NCI-H2171 treated with DMSO at 0.1 percent for 48 hours (cell line): ENCODE measurements at places on chromosomes 16 and 17.

DNA sequence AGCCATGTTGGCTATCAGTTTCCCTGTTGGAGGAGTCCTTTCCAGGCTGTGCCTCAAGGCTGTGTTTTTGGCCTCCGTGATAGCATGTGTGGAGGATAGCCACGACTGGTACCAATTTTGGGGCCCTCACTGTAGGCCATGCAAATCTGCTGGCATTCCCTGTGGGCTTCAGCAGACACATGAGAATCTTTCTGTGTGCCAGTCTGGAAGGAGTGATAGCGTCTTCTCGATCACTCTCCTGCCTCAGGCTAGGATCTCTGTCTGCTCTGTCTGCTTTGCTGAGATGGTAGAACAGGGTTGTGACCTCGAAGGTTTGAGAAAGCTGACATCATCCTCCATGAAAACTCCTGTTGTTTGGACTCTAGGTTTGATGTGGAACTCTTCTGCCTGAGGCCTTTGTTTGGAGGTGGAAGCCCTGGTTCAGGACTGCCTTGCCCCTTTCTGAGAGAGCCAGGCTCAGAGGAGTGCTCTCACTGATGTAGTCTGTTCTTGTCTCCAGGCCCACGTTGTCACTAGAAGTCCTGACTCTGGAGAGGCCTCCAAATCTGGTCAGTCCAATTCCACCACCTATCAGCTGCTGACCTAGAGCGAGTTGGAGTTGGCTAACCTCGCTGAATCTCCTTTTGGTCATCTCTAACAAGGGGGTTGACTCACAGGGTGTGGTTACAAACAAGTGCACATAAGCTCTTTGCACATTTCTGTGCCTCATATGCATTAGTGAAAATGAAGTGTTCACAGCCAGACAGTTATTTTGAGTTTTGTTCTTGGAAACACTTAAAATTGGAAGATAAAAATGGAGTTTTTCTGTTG, 12.1 kb upstream of the EDC4 start:
- no peak for DNase-seq

GRCh38 chr16:24077292-24077691, 178.8 kb upstream of the CACNG3 start:
- no peak for DNase-seq

- DNase-seq, result no peak
These were observed 4.8 kb upstream of the LASP1NB start for GRCh38 chr17:38920374-38921291.

- DNase-seq, result no peak
These were observed 70.2 kb upstream of the GSG1L start for GRCh38 chr16:28133666-28134065.

- DNase-seq, result no peak
These were observed 223.6 kb downstream of the XYLT1 start for GRCh38 chr16:17246974-17247732.

DNA sequence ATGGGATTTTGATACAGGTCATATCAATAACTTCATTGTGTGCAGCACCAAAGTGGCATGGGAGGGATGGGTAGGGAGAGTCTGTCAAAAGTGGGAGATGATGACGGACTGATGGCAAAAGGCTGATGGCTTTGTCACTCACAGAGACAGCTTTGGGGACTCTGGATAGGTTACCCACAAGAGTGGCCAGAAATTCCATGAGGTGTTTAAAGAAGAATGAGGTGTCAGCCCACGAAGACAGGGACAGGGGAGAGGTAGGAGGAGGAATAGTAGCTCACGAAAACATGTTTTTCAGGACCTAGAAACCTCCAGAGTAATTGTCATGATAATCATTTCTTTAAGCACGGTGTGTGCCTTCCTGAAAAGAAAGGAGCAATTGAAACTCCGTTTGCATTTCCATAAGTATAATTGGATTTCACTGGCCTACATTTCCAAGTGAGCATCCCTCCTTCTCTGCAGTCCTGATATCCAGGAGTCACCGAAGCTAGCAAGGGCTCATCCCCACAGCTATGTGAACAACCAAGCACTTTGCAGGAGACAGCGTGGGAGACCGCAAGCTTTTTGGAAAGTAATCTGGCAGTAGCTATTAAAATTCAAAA, 60.0 kb downstream of the HSD17B2 start:
- no peak for DNase-seq

- no peak for DNase-seq
These were observed 33.1 kb downstream of the PIPOX start for GRCh38 chr17:29076087-29076486.

GRCh38 chr16:27211026-27211425, 7.7 kb downstream of the KDM8 start:
- no peak for DNase-seq

- peak; percentile 20 for DNase-seq
These were observed 722 bp downstream of the CDC27 start for GRCh38 chr17:47188271-47188875.

DNA sequence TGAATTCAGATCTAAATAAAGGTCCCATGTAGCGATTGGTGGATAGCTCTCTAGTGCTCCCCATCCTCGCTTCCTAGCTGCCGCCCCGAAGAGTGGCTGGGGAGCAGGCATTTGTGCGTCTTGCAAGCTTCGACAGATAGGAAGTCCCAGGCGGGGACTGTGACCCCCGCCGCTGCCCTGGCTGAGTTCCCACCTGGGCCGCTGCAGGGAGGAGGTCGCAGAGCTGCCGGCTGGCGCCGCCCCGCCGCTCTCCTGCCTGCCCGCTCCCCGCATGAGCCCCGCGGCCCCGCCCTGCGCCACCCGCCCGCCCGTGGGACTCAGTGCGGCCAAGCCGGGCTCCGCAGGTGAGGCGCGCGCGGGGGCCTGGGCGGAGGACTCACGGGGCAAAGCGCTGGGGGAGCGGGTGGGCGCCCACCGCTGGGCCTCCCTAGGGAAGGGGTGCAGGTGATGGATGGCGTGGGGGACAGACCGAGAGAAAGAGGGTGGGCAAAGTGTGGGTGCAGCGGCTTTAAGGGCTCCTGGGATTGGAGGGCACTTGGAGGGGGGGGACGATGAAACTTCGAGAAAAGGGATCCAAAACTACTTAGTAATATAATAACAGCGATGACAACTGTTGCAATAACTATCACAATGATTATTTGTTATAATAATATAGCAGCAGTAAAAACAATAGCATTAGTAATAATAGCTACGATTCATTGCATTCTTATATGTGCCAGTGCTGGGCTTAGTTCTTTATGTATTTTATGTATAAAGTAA, at the start of gene OTOA:
Gene OTOA (plus strand): TSS at position 80 of the 759 bp plus-strand sequence. CDS start 14,547 bp downstream, outside the sequence.
- peak; percentile 37 for DNase-seq

DNA sequence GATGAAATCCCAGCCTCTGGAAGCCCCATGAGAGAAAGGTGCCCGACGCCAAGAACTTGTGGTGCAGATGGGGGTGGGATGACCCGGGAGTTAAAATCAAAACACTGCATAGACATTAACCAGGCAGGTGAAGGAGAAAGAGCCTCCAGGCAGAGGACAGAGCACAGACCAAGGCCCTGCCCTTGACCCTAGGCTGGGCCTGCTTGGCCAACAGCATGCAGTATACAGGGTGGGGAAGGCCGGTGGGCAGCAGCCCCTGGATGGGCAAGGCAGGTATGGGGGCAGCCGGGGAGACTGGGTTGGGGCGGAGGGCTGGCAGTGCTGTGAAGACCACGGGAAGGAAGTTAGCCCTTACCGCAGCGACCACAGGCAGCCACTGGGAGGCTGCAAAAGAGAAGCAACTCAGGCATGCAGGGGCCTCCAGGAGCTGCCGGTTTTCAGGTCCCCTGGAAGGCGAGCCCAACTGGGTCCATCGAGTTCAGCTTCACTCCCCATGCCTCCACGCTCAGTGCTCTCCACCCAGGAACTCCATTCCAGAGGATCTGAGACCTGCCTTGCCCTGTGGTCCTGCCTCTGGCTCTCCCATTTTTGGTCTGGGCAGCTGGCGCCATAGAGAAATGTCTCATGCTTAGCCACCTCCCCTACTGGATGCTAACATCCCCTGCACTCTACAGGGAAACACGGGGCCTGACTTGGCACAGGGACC, 81.2 kb downstream of the C16orf95 start:
- DNase-seq, result no peak

GRCh38 chr16:76681296-76681695, 404.1 kb downstream of the CNTNAP4 start:
- no peak for DNase-seq

DNA sequence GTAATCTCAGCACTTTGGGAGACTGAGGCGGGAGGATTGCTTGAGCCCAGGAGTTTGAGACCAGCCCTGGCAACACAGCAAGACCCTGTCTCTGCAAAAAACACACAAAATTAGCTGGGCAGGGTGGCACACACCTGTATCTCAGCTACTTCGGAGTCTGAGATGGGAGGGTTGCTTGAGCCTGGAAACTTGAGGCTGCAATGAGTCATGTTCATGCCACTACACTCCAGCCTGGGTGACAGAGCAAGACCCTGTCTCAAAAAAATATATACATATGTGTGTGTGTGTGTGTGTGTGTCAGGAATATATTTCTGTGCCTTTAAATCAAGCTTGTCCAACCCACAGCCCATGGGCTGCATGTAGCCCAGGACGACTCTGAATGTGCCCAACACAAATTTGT, 55.2 kb downstream of the CRISPLD2 start:
- no peak for DNase-seq

DNA sequence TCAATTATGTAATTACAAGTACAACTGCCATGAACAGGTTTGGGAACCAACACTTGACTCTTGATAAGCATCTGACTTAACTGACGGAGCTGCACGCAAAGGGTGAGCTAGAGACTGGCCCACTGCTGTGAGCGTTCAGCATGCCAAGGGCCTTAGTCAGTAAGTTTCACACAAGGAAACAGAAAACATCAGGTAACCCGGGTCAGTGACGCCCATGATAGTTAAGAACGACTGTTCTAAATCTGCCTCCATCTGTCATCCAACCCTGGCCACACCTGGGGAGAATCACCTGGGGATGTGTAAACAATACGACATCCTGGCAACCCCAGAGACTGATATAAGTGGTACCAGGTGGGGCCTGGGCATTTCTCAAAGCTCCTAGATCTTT, 12.3 kb downstream of the SMIM5 start:
- DNase-seq, result peak; percentile 95

GRCh38 chr16:30623536-30624283, 13.5 kb upstream of the ZNF689 start:
- DNase-seq, result no peak

- peak; percentile 24 for DNase-seq
These were observed 96.6 kb downstream of the ENGASE start for GRCh38 chr17:79171188-79171587.

GRCh38 chr17:46152423-46152822, 40.8 kb downstream of the KANSL1 start:
- peak; percentile 22 for DNase-seq

DNA sequence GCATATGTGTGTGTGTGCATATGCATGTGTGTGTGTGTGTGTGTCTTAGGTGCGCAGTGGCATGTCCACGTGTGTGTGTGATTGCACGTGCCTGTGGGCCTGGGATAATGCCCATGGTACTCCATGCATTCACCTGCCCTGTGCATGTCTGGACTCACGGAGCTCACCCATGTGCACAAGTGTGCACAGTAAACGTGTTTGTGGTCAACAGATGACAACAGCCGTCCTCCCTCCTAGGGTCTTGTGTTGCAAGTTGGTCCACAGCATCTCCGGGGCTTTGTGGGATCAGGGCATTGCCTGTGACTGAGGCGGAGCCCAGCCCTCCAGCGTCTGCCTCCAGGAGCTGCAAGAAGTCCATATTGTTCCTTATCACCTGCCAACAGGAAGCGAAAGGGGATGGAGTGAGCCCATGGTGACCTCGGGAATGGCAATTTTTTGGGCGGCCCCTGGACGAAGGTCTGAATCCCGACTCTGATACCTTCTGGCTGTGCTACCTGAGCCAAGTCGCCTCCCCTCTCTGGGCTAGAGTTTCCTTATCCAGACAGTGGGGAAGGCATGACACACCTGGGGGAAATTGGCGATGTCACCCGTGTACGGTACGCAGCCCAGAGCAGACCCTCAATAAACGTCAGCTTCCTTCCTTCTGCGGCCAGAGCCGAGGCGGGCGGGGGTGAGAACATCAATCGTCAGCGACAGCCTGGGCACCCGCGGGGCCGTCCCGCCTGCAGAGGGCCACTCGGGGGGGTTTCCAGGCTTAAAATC, 47.6 kb downstream of the IL21R start:
- DNase-seq, result no peak

DNA sequence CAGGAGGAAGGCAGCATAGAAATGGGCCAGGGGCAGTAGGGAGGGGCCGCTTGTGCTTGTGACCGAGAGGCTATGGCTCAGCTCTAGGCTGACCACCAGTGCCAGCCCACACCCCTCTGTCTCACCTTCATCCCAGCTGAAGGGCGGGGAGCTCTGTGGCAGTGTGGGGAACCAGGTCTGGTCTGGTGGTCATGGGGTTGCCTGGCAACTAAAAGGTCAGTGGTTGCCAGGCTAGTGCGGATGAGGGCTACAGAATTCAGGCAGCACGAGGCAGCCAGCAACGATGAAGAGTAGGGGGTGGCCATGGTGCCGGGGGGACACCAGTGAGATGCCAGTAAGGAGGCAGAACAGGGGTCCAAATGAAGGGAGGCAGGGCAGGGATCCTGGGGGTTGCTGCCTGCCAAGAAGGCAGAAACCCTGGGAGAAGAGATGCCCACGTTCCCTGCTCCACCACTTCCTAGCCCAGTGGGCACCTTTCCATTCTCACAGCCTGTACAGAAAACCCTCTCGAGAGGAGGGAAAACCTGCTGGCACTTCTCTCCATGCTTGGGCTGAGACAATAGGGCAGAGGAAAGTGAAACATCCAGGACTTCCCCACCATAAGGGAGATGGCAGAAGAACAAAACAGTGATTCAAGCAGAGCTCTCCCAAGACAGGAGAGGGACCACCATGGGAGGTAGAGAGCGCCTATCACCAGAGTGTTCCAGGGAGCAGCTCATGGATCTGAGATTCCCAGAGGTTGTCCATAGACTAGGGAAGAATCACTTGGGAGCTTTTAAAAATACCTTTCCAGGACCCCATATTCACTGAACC, 39.7 kb downstream of the SRCIN1 start:
- DNase-seq, result no peak

DNA sequence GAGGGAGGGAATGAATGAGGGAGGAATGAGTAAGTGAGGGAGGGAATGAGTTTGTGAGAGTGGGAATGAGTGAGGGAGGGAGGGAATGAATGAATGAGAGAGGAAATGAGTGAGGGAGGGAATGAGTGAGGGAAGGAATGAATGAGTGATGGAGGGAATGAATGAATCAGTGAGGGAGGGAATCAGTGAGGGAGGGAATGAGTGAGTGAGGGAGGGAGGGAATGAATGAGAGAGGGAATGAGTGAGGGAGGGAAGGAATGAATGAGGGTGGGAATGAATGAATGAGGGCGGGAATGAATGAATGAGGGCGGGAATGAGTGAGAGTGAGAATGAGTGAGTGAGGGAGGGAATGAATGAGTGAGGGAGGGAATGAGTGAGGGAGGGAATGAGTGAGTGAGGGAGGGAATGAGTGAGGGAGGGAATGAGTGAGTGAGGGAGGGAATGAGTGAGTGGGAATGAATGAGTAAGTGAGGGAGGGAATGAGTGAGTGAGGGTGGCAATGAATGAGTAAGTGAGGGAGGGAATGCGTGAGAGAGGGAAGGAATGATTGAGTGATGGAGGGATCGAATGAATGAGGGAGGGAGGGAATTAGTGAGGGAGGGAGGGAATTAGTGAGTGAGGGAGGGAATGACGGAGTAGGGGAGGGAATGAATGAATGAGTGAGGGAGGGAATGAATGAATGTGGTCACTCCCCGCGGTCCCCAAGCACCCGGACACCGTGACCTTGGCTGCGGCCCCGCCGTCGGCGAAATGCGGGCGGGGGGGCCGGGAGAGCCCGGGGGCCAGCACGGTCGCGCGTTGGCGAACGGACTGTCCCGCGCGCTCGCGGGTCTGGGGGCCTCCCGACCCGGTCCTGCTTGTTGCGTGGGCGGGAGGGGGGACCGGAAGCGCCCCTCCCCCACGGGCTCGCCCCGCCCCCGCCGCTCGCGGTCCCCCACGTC, 1.1 kb upstream of the UBE2I start:
- peak; percentile 66 for DNase-seq

GRCh38 chr17:56850591-56850990, 16.6 kb downstream of the DGKE start:
- DNase-seq, result no peak
